ENCODE measurements at places on chromosomes 4 and X.

GRCh38 chr4:38814386-38814785 is 9.8 kb upstream of the TLR1 start:
- DNase-seq: no peak

- no peak for DNase-seq
Observed at GRCh38 chr4:184856277-184856609, 30.5 kb upstream of the ACSL1 start.

- DNase-seq: no peak
Observed at GRCh38 chr4:127708985-127709384, 21.2 kb upstream of the SLC25A31 start.

DNA sequence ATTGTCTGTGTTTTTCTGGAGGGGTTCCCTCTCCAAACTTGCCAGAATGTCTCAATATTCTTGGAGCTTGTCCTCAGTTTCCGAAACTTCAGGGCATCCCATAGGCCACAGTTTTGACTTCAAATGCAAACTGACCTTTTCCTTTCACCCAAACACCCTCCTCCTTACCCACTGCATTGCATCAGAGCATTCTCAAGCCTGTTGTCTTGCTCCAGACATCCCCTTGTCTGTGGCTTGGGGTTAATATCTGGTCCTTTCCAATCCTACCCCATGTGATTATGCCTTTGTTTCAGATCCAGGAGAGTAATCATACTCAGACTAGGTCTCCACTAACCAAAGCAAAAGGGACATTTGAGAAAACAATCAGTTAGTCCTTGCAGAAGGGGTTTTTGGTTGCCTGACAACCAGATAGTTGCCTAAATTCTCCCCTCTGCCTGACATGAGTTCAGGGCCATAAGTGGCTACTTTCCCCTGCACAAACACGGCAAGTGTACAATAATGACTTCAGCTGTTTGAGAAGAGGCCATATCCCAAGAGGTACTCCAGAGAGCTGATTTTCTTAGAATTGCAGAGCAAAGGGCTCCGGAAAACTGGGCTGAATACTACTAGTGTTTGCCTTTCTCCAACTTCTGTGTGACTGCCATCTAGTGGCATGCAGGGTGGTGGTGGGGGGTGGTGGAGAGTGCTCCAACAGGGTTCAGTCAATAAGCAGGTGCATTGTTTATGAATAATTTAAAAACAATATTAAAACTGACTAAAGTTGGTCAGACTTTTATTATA is 130.2 kb downstream of the CHRDL1 start:
- peak; percentile 31 for DNase-seq

GRCh38 chr4:122152711-122153226 is 638 bp downstream of the BLTP1 start:
- peak; percentile 62 for DNase-seq

- no peak for DNase-seq
Observed at GRCh38 chr4:56755901-56756300, 65.6 kb downstream of the SPINK2 start.

- peak; percentile 44 for DNase-seq
Observed at GRCh38 chrX:138847930-138848329, 136.4 kb upstream of the FGF13 start.

DNA sequence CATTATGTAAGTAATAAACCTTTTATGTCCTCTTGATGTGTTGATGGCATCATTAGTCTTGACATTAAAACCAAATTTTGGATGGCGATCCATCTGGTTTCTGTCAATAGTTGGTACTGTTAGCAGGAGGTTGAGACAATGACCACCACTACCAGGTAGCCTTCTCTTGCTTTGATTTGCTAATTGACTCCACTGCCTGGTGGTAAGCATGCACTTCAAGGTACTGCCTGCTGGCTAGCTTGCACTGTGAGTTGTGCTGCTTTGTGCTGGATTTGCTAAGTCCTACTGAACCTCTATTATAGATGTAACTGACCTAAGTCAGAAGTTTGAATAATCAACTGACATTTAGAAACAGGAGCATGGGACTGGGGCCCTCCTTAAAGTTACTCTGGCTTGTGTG is 46.3 kb downstream of the ATP1B4 start:
- DNase-seq: no peak

DNA sequence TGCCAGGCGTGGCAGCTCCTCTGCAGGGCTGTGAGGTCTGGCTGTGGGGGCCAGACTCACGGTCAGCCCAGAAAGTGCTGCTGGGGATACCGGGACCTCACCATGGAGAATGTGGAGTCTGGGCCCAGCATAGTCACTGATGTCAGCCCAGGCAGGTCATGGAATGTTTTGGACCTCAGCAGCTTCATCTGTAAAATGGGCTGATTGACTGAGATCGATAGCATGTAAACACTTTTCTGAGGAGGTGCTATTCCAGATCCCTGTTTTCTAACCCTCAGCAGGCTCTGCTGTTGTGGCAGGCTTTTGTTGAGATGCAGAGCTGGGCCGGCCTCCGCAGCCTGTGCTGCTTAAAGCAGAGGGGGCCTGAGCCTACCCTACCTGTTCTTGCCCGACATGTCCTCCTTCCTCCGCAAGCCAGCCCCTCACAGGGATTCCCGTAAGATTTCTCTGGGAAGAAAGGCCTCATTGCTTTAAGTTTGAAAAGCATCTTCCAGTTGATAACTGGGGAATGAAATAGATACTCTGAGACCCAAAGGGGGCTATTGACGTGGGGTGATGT is 38.3 kb upstream of the HGFAC start:
- no peak for DNase-seq

GRCh38 chr4:143531380-143531779 is 17.9 kb downstream of the SMARCA5 start:
- DNase-seq: peak; percentile 25

GRCh38 chr4:16668488-16668887 is 230.0 kb downstream of the LDB2 start:
- DNase-seq: peak; percentile 58

DNA sequence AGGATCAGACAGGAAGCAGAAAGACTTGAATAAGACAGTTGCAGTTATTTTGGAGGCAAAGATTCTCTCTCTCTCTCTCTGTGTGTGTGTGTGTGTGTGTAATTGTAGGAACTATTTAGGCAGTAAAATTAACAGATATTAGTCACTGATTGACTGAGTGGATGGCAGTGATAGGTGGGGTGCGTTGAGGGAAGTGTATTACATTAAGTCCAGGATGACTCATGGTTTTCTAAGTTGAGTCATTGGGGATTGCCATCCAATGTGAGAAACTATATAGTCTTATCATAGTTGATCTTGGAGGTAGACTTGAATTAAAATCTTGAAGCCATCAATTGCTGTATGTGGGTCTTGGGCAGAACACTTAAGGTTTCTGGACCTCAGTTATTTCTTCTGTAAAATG is 75.4 kb downstream of the AR start:
- no peak for DNase-seq

- no peak for DNase-seq
Observed at GRCh38 chrX:37441377-37441776, 92.2 kb downstream of the PRRG1 start.

GRCh38 chr4:182855312-182855711 is 61.9 kb downstream of the DCTD start:
- no peak for DNase-seq

GRCh38 chrX:129777218-129778030 is 2.3 kb upstream of the SASH3 start:
- no peak for DNase-seq

DNA sequence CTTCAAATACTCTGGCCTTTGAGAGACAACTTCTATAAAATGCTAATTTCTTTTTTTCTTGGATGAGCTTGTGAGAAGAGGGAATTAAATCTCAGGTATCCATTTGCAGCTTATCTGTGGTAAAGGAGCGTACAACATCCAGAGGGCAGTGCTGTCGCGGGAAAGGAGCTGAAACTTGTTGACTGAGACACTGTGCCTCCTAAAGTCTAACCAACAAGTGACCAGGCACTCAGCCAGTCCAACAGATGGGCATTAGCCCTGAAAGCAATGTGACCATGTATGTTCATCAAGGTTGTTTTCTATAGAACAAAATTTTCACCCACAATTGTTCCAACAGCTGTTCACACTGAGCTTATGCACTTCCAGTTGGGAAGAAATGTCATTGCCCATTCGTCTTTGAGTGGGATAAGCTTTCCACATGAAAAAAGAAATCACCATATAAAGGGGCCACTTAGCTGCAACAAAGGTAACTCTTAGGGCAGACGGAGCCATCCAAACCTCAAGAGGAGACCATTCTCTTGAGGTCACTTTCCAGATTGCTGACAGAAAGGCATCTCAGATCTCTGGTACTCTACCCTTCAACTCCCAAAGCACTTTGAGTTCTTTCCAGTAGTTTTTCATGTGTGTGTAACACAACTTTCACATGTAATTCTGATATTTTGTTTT is 244.8 kb upstream of the NEIL3 start:
- DNase-seq: peak; percentile 37
